Central memory CD8-positive, alpha-beta T cell (primary cell): ENCODE measurements at places on chromosomes 7 and 10.

DNA sequence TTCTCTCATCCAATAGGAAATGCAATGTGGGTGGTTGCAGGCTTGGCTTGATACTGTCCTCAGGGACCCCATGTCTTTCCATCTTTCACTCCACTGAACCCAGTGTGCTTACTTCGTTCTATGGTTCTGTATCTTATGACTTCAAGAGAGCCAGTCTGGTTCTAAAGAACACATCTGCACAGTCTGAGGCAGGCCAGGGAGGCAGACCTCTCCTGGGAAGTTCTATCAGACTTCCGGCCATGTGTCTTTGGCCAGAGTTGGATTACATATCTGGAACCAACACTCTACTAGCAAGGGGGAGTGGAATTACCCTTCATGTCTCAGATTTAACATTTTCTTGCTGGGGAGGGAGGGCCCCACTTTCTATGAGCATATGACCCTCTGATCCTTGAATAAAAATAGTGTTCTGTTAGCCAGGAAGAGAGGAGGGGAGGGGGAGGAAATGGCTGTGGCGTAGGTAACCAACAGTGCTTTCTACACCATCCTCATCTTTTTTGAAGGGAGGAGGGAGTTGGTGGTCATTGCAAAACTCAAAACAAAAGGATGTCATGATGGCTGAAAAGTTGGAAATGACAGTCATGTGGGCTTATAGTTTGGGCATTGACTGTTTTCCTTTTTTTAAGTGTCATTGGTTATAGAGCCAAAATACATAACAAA is 370.2 kb downstream of the GATA3 start:
- no peak overlapping the region for H3K4me3 ChIP-seq
- peaks cover 17% of the 10 kb centered on the region for H3K4me1 ChIP-seq
- no peak for DNase-seq
- H3K36me3 ChIP-seq, result peaks cover 4% of the 10 kb centered on the region

DNA sequence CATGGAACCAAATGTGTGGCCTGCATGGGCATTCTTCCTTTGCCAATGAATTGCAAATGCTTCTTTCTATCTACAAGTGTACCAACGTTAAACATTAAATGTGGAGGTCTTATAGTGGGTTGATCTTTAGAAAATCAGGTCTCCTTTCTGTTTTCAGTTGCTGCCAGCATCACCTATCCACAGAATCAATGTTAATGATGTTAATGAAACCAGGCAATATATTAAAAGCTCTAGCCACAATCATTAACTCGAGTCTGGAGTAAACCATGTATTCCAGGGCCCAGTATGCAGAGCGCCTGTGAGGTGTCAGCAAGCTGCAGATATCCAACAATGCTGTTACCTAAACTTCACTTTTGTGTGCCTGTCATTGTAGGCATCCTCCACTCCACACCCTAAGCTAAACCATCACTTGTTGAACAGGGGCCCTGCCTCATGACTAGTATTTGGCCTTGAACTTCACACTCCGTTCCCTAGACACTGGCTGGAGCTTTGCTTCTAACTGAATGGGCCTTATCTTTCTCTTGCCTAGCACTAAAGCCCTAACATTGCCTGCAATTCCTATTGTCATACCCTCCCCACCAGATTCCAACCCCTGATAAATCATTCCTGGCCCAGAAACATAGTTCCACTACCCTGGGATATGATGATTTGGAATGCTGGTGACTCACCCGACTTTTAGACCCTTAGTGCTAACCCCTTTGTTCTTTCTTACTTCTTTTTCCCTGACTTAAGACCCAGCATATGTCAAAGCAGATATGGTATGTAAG is 24.3 kb upstream of the ITGB8 start:
- H3K27me3 ChIP-seq, result no peaks in the 10 kb centered on the region
- H3K4me1 ChIP-seq, result no peaks in the 10 kb centered on the region
- H3K27ac ChIP-seq, result no peak overlapping the region
- DNase-seq, result no peak

- no peak overlapping the region for H3K4me3 ChIP-seq
- no peak overlapping the region for H3K27ac ChIP-seq
- DNase-seq, result no peak
- peaks cover 81% of the 10 kb centered on the region for H3K27me3 ChIP-seq
These were observed 137.0 kb upstream of the RET start for GRCh38 chr10:42939685-42940366.

- peaks cover 28% of the 10 kb centered on the region for H3K27me3 ChIP-seq
- no peak overlapping the region for H3K27ac ChIP-seq
- no peak overlapping the region for H3K4me3 ChIP-seq
- H3K36me3 ChIP-seq, result no peaks in the 10 kb centered on the region
- no peaks in the 10 kb centered on the region for H3K4me1 ChIP-seq
- DNase-seq, result no peak
These were observed 5.0 kb downstream of the CXCL12 start for GRCh38 chr10:44379907-44380306.

GRCh38 chr10:47207281-47207615 is 92.7 kb upstream of the GDF10 start:
- H3K36me3 ChIP-seq, result peaks cover 1% of the 10 kb centered on the region
- H3K4me1 ChIP-seq, result peaks cover 42% of the 10 kb centered on the region
- DNase-seq, result no peak

GRCh38 chr7:47047384-47047783 is 534.5 kb downstream of the TNS3 start:
- no peak for DNase-seq
- H3K27ac ChIP-seq, result no peak overlapping the region
- no peaks in the 10 kb centered on the region for H3K27me3 ChIP-seq
- H3K36me3 ChIP-seq, result no peaks in the 10 kb centered on the region

GRCh38 chr10:91471602-91472001 is 61.5 kb downstream of the HECTD2 start:
- H3K36me3 ChIP-seq, result no peaks in the 10 kb centered on the region
- H3K27me3 ChIP-seq, result no peaks in the 10 kb centered on the region
- H3K4me1 ChIP-seq, result no peaks in the 10 kb centered on the region
- no peak overlapping the region for H3K27ac ChIP-seq
- DNase-seq, result no peak
- no peak overlapping the region for H3K4me3 ChIP-seq

- no peak for DNase-seq
- peaks cover 9% of the 10 kb centered on the region for H3K36me3 ChIP-seq
- peaks cover 39% of the 10 kb centered on the region for H3K4me1 ChIP-seq
- H3K4me3 ChIP-seq, result no peak overlapping the region
These were observed 7.9 kb upstream of the XPNPEP1 start for GRCh38 chr10:109931163-109931562.

GRCh38 chr7:7231000-7231399 is 48.7 kb downstream of the C1GALT1 start:
- DNase-seq, result no peak
- no peaks in the 10 kb centered on the region for H3K27me3 ChIP-seq
- H3K36me3 ChIP-seq, result peaks cover 8% of the 10 kb centered on the region
- no peak overlapping the region for H3K4me3 ChIP-seq

DNA sequence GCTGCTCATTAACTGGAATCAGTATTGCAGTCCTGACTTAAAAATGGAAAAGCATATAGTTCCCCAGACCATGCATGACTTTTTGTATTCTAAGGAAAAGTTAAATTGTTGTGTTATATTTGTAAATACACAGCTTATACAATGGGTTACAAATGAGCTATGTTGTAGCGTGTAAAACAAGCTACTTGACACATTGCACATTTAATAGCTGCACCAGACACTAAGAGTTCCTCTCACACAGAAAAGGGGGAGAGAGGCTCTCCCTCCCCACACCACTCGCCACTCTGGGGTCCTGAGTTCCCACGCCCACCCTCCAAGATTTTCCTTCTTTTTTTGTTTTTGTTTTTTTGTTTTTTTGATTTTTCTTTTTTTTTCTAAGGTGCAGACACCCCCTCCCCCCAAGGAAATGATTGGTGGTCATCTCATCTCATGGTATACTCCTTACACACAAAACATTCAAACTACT is 6.3 kb downstream of the KLF6 start:
- H3K36me3 ChIP-seq, result peaks cover 97% of the 10 kb centered on the region
- DNase-seq, result no peak
- peak overlapping the region; percentile 100 for H3K27ac ChIP-seq
- H3K27me3 ChIP-seq, result no peaks in the 10 kb centered on the region

DNA sequence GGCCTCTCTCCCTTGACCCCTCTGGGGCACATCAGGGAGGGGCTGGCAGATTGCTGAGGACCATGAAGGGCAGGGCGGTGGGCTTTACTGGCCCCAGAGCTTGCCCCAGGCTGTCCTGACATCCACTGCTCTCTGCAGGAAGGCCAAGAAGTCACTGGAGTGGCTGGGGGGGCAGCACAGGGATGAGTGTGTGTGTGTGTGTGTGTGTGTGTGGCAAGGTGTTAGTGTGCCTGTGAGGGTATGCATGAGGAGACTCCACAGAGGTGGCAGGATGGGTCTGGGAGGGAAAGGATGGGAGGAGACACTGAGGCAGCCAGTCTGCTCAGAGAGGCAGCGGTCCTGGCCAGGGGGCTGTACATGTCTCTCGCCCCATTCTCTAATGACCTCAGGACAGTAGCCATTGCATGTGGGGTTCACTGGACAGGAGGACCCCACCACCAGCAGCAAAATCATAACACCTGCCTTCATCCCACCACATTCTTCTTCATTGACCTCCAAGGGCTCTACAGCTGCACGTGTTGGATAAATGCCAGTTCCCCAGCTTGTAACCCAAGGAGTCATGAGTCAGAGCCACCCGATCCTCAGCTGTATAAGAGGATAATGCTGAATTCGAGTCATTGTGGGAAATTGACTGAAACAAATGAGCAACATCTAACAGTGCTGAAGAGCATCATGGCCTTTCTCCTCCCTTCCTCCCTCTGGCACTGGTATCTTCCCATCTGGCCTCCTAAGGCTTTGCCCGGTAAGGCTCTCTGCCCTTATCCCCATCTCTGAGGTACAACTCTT is 720.5 kb downstream of the GRID1 start:
- H3K27ac ChIP-seq, result no peak overlapping the region
- H3K27me3 ChIP-seq, result no peaks in the 10 kb centered on the region
- no peaks in the 10 kb centered on the region for H3K4me1 ChIP-seq
- H3K36me3 ChIP-seq, result no peaks in the 10 kb centered on the region
- no peak for DNase-seq

DNA sequence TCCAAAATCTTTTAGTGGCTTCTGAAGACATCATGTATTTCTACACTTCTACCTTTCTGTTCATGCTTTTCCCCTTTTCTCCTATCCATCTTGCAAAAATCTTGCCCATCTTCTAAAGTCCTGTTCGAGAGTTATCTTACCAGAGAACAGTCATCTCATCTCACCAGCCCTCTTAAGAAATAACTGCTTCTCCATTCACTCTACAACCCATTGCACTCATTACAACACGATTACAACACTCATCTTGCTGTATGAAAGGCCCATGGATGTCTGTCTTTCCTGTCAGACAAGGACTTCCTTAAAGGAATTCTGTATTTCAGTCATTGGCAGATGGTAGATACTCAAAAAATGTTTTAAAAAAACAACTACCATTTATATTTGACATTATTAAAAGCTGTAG is 30.8 kb downstream of the ZNF438 start:
- no peak for DNase-seq
- H3K36me3 ChIP-seq, result peaks cover 3% of the 10 kb centered on the region
- no peaks in the 10 kb centered on the region for H3K27me3 ChIP-seq
- H3K4me3 ChIP-seq, result no peak overlapping the region

- no peak for DNase-seq
- H3K27me3 ChIP-seq, result no peaks in the 10 kb centered on the region
- peaks cover 38% of the 10 kb centered on the region for H3K4me1 ChIP-seq
- H3K27ac ChIP-seq, result no peak overlapping the region
These were observed 373.3 kb upstream of the PRKCQ start for GRCh38 chr10:6953271-6953801.

- no peak overlapping the region for H3K4me3 ChIP-seq
- DNase-seq, result no peak
- H3K36me3 ChIP-seq, result no peaks in the 10 kb centered on the region
- H3K27me3 ChIP-seq, result no peaks in the 10 kb centered on the region
- no peak overlapping the region for H3K27ac ChIP-seq
These were observed 591.4 kb downstream of the SORCS1 start for GRCh38 chr10:106573106-106573505.

DNA sequence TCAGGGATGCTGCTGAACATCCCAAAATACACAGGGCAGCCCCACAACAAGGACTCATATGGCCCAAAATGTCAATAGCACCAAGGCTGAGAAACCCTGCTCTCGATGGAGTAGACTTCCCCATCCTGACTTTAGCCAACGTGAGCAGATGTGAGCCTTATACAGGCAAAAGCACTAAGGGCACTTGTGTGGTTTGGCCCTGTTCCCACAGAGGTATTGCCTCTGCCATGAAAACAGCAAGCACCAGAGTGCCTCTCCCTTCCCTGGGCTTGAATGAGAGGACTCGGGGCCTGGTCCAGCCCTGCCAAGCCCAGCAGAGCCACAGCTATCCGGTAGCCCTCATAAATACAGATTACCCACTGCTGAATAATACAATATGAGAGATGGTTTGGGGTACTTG is 47.5 kb downstream of the ACSM6 start:
- no peak overlapping the region for H3K4me3 ChIP-seq
- no peaks in the 10 kb centered on the region for H3K4me1 ChIP-seq
- H3K27me3 ChIP-seq, result no peaks in the 10 kb centered on the region
- H3K27ac ChIP-seq, result no peak overlapping the region

DNA sequence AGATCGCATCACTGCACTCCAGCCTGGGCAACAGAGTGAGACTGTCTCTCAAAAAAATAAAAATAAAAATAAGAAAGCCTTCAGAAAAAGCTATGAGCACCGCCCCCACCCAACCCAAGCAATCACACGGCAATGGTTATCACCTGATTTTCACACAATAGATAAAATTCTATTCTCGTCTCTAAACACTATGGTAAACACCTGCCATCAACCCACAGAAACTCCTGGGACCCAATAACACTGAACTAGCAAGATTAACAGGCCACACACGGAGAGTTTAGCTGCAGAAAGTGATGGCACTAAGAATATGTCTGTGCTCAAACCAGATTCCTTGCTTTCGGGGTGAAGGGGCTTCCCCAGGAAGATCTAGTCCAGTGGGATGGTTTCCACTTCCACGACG is 173.8 kb downstream of the DIP2C start:
- DNase-seq, result no peak
- H3K27me3 ChIP-seq, result peaks cover 28% of the 10 kb centered on the region
- peaks cover 22% of the 10 kb centered on the region for H3K4me1 ChIP-seq
- no peak overlapping the region for H3K27ac ChIP-seq
- H3K4me3 ChIP-seq, result no peak overlapping the region
